Activated CD4-positive, alpha-beta memory T cell treated with anti-CD3 and anti-CD28 coated beads for 36 hours (primary cell): ENCODE measurements at places on chromosomes 16 and 17.

- no peak for DNase-seq
Observed at GRCh38 chr17:70405492-70406220, 236.3 kb downstream of the KCNJ2 start.

DNA sequence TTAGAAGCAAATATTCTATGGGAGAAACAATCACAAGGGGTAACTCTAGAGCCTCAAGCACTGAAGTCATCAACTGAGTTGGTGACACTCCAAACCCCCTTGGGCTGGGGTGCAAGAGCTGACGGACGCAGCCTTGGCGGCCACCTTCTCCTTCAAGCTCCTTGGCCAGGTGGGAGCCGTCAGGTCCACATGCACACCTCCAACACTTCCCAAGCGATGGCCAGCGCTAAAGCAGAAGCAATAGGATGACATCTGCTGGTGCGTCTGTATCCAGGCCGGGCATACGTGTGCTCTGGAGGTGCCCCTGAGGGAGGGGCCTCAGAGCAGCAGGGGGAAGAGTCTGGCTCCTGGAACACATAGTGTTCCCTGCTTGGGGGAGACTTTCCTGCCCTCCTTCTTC, 12.2 kb upstream of the FOXJ1 start:
- no peak for DNase-seq

DNA sequence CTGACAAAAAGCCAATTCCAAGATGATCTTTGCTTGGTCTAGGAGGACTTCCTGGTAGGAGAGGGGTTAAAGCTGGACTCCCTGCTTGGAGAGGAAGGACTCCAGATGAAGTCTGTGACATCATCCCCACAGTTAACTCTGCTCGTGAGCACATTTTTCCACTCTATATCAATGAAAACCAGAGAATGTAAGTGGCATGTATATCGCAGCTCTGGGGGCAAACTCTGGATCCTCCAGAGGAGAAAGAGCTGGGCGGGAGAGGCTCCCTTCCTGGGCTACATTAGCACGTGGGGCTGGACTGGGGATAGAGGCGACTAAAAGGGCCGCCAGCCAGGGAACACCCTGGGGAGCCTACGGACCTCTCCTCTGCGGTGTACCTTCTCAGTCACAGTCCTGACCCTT, 34.1 kb downstream of the HIC1 start:
- no peak for DNase-seq

- peak; percentile 57 for DNase-seq
Observed at GRCh38 chr17:78753316-78754250, 28.5 kb downstream of the CYTH1 start.

GRCh38 chr17:56314026-56314425, 160.8 kb downstream of the ANKFN1 start:
- no peak for DNase-seq

- no peak for DNase-seq
Observed at GRCh38 chr16:72896485-72897118, 151.3 kb downstream of the ZFHX3 start.

GRCh38 chr16:81443688-81444447, 740 bp upstream of the CMIP start:
- no peak for DNase-seq

- DNase-seq, result no peak
Observed at GRCh38 chr17:74217037-74217730, 3.8 kb downstream of the TTYH2 start.

DNA sequence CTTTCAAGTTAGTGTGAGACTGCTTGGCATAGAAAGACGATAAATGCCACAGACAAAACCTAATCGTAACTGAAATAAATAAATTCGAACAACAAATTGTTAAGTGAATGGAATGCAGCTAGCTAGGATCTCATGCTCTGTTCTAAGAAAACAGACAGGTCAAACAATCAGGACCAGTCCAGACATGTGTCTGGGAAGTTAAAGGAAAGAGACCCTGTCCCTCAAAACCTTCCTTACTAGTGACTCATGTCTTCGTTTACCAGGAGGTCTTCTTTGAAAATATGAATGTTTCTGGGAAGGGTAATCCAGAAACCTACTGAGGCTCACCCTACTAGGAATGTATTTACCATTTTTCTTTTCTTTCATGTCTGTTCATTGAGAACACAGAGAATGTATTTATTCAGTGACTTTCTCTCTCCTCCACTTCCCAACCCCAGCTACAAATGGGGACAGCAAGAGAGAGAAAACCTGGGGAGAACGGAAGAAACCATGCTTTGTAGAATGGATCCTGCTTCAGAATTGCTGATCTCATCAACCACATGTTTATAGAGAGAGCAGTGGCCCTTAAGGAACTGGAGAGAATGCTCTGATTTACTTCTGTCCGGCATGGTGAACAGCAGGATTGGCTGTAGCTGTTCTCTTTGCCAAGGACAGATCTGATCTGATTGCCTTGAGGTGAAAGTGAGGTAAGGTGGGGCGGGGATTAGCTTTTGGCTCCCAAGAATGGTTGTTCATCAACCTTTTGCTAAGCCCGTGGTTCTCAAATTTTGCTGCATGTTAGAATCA, 39.4 kb upstream of the DHX8 start:
- no peak for DNase-seq

DNA sequence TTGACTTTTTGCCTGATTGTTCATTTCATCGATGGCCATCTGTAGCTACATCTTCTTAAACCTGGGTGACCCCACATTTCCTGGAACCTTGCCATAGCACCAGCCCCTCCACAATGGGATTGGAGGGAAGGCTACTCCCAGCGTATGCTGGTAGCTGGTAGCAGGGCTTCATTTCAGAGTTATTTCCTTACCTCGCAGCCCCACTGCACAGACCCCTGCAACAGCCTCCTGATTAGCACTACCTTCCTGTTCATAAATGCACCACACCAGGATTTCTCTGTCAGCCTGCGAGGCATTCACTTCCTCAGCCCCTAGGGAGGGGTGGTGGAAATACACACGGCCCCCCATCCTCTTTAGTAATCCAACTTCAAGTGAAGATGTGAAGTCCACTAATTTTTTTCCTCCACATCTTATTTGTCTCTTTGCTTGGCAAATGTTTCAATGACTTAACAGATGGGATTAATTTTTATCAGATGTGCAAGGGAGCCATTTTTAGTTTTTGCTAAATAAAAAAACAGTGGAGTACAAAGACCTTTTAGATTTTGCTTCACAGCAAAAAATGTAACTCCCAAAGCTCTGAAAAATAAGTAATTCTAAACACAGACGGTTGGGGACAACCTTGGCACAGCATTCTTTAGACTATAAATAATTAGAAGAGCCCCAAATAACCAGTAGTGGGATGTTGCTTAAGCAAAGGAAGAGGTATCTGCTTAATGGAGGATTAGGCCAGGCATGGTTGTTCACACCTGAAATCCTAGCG, 76.6 kb downstream of the CLEC16A start:
- DNase-seq, result no peak

GRCh38 chr16:13300066-13300840, 398.9 kb downstream of the SHISA9 start:
- no peak for DNase-seq

DNA sequence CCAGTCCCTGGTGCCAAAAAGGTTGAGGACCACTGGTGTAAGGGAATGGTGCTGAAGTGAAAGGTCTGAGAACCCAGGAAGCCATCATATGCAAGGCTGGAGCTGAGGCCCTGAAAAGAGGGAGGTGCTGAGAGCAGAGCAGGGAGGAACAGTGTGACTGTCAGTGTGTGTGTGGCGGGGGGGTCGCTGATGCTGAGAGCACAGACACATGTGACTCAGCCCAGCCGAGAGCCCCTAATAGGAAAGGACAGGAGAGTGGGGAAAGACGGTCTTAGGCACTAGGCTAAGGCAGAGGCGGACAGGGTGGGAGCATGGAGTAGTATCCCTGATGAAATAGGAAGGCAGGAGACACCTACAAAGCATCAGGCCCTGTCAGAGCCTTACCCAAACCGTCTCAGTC, 1.2 kb downstream of the B9D1 start:
- DNase-seq, result no peak

DNA sequence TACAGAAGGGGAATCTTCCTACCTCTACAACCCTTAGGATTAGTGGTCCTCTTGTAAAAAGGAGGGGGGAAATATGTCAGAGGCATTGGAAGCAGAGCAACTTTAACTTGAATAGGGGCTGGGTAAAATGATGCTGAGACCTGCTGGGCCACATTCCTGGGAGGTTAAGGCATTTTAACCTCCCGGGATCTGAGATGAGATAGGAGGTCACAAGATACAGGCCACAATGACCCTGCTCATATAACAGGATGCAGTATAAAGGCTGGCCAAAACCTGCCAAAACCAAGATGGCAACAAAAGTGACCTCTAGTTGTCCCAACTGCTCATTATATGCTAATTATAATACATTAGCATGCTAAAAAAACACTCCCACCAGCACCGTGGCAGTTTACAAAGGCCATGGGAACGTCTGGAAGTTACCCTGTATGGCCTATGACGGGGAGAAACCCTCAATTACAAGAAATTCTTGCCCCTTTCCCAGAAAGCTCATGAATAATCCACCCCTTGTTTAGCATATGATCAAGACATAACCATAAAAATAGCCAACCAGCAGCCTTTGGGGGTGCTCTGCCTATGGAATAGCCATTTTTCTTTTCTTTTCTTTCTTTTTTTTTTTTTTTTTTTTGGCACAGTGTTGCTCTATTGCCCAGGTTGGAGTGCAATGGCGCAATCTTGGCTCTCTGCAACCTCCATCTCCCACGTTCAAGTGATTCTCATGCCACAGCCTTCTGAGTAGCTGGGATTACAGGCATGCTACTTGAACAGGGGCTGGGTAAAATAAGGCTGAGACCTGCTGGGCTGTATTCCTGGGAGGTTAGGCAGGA, 6.2 kb upstream of the C1QTNF1 start:
- no peak for DNase-seq

GRCh38 chr16:79573071-79573470, 27.5 kb downstream of the MAF start:
- DNase-seq, result no peak

- DNase-seq, result no peak
Observed at GRCh38 chr17:41586863-41587495, at the start of gene KRT14. Gene KRT14, minus strand, starts transcription at chr17:41586895. Its CDS starts 61 bp downstream, at chr17:41586834.

- no peak for DNase-seq
Observed at GRCh38 chr16:66991545-66992077, 3.2 kb downstream of the CES4A start.

DNA sequence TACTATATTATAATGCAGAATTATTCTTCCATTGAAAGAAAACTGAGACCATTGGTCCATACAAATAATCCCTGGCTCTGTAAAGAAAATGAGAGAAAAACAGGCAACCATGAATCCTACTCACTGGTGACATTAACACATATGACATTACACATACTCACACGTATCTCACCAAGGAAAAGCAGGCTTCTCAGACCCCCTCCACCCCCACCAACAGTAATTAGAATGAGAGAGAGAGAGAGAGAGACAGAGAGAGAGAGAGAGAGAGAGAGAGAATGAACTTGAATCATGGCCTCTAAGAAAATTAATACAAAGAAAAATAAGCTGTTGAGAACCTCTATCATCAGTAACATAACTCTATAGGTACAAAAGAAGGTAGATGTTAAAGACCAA, 132.0 kb downstream of the SNX11 start:
- no peak for DNase-seq

GRCh38 chr16:83215406-83216001, 588.7 kb downstream of the CDH13 start:
- peak; percentile 68 for DNase-seq

- DNase-seq, result peak; percentile 66
Observed at GRCh38 chr17:48307814-48308411, 122.1 kb downstream of the SKAP1 start.

DNA sequence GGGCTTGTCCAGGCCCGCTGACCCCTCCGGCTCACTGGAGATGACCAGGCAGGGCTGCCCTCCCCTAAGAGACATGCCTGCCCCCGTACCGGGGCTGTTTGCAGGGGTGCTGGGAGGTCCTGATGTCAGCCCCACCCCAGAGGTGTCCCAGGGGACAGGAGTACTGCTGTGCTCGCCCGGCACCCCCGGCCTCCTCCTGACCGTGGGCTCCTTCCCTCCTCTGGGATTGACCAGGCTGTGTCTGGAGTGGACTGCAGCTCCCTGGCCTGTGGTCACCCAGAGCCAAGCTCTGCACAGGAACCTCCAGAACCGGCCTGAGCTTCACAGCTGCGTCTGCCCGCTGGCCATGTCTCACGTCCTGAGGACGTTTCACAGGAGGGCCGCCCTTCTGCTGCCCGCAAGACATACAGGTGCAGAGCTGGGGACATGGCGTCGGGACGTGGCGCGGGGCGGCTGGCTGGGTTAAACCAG, 53.2 kb downstream of the LMF1 start:
- no peak for DNase-seq

GRCh38 chr17:49216482-49216881, 6.0 kb downstream of the ABI3 start:
- DNase-seq, result no peak

DNA sequence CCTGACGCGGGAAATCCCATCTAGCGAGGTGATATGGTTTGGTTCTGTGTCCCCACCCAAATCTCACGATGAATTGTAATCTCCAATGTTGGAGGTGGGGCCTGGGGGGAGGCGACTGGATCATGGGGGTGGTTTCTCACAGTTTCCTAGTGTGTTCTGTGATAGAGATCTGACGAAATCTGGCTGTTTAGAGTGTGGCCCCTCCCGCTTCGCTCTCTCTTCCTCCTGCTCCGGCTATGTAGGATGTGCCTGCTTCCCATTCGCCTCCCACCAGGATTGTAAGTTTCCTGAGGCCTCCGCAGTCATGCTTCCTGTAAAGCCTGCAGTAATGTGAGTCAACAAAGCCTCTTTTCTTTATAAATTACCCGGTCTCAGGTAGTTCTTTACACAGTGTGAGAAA, 31.6 kb downstream of the IFT140 start:
- no peak for DNase-seq

DNA sequence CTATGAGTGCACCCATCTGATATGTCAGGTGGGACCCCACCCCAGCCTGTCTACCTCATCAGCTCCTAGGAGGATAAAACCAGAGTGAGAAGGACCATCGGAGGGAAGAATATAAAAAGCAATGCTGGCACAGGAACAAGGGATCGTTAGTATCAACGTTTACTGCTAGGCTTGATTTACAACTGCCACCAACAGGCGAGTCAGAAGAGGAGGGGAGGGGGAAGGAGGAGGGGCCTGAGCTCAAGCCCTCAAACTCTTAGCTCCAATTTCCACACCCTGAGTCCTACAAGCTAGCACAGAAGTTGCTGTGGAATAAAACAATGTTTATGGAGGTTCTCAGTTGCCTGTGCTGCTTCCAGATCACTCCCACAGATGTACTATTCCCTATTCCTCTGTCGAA, 234.5 kb downstream of the C16orf78 start:
- no peak for DNase-seq

GRCh38 chr16:83581082-83581481, 226.7 kb upstream of the HSBP1 start:
- DNase-seq, result no peak

GRCh38 chr17:34884597-34884996, 76.7 kb downstream of the CCT6B start:
- no peak for DNase-seq

GRCh38 chr17:2849327-2849670, 53.1 kb downstream of the RAP1GAP2 start:
- DNase-seq, result no peak

DNA sequence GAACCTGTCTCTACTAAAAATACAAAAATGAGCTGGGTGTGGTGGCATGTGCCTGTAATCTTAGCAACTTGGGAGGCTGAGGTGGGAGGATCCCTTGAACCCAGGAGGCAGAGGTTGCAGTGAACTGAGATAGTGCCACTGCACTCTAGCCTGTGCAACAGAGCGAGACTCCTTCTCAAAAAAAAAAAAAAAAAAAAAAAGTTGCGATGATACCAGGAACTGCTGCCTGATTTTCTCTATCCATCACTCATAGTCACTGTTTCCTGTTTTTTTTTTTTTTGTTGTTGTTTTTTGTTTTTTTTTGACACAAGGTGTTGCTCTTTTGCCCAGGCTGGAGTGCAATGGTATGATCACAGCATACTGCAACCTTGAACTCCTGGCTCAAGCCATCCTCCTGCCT, 59.2 kb downstream of the ABCC1 start:
- no peak for DNase-seq
